Stimulated activated CD4-positive, alpha-beta T cell treated with anti-CD3 and anti-CD28 coated beads, TNF-alpha, amount 100 ng/mL, for 1 hour (primary cell): ENCODE measurements at places on chromosomes 1 and 21.

GRCh38 chr1:26285366-26286063, 5.6 kb downstream of the SH3BGRL3 start:
- no peak for DNase-seq

GRCh38 chr1:203571661-203572060, 55.0 kb upstream of the ATP2B4 start:
- DNase-seq, result no peak

DNA sequence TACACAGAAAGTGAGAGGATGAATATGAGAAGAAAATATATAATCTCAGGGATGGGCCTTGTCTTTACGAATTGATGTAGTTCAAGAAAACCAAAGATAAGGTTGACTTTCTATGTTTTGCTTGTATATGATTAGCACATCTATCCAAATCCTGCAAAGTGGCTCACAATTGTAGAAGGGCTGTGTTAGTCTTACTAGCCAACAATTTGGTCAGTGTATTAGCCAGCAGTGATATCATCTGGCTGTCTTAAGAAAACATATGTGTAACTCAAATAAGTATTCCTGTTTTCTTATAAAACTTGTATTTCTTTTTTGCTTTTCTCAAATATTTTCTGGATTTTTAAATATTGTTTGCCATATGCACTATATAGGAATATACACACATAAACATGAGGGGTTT, 5.5 kb downstream of the SDCCAG8 start:
- DNase-seq, result no peak

GRCh38 chr1:24263746-24264145, 55.4 kb upstream of the GRHL3 start:
- no peak for DNase-seq

DNA sequence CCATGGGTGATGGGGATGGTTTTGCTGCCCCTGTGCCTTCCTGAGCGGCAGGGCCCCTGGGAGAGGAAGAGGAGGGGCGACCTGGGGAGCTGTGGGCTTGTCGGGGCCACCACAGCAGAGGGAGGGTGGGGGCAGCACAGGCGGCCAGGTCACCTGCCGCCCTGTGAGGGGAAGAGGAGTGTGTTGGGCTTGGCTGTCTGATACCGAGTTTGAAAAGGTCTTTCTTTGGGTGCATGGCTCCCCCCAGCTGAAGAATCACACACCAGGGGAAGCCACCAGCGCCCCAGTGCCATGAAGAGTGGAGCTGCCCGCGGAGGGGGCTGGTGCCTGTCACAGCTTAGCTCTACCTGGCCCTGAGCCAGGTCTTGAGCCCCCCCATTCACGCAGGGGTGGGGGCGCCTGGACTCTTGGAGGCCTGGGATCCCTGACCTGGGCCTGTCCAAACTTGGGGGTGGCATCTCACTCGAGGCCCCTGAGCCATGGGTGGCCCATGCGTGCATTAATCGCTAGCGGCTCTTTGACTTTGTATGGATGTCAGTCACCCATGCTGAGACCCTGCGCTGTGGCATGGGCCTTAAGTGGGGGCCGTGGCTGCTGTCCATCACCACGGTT, 26.4 kb downstream of the CSTB start:
- no peak for DNase-seq

GRCh38 chr1:24300971-24301784, 18.0 kb upstream of the GRHL3 start:
- DNase-seq, result no peak

DNA sequence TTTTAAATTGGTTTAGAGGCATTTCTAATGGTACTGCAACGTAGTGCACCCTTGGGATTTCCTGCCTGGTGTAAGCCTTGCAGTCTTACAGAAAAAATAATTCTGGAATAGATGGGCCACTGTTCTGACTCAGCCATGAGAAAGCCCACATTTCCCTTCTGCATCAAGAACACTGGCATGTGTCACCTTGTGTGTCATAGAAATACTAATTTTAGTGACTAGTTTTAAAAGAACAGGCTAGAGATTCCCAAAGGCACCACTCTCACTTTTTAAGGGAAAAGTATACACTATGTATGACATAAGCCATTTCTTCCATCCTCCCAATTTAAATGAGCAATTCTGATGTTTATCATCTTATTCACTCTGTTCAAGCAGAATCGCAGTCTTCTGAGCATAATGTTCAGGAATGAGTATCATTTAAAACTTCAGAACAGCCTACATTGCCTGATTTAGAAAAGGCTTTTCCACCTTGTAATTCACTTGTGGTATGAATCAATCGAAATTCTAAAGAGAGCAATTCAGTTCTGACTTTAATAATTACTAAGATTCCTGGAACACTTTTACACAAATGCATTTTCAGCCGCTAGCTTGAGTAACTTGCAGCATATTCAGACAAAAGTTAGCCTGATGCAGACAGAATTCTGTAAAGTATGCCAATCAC, 18.8 kb downstream of the RGS13 start:
- DNase-seq, result no peak
